M059J (cell line): ENCODE measurements at places on chromosomes 13 and 19.

GRCh38 chr13:91045351-91046034, 302.0 kb upstream of the MIR17HG start:
- DNase-seq, result no peak

DNA sequence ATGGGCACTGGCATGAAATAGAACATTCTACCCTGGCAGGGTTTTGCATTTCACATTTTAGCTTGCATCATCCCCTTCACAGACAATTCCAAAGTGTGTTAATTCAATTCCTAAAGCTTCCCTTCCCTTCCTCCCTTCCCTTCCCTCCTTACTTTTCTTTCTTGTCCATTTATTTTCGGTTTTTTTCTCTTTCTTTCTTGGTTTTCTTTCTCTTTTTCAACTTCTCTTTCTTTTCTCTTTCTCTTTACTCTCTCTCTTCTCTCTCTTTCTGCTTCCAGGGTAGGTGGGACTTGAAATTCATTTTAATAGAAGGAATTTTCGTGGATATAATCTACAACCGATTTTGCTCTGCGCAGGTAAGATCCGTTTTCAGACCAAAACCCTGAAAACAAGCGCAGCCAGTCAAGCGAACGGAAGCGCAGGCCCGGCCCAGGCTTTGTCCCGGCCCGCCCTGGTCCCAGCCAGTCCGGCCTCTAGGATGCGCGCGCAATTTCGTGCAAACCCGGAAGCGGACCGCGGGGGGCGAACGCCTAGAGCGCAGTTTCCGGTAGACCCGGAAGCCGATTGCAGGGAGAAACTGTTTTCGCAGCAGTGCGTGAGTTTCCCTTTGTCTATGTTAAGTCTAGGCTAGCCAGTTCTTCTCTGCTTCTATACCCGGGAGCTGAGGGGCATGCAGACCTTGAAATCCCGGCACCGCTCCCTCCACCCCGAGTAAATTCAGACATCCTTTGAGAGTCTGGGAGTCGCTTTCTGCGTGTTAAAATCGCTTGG, at the start of gene ZNF528:
TSS of gene ZNF528 (plus strand) at position 540 of the 771 bp plus-strand sequence. CDS start 4,165 bp downstream, outside the sequence.
- DNase-seq, result peak; percentile 94

DNA sequence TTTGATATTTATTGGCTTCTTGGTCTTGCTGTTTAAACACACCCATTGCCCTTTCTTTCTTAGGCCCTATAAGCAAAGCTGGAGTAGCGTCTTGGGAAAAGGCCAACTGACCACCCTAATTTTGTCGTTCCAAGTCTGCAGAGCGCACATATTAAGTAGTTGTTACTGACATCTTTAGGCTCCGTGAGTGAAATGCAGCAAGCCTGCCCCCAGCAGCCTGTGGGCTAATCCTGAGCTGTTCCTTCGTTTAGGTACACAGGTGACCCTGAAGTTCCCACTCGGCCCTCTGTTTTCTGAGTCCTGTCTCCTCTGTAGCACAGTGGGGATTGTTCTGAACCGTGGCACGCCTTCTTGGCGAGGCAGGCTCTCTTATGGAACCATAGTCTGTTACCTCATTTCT, 170.5 kb downstream of the STK24 start:
- DNase-seq, result no peak

DNA sequence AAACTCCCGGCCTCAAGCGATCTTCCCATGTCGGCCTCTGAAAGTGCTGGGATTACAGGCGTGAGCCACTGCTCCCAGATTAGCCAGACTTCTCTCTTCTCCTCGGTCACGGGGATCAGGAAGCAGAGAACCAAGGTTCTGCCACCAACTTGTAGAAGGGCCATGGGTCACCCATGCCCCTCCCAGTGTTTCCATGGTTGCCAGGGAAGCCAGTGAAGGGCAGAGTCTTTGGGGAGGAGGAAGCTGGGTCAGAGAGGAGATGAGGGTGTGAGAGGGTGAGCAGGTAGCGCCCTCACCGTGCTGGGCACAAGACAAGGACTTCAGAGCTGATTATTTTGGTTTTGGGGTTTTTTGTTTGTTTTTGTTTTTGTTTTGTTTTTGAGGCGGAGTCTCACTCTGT, 77.1 kb downstream of the GNG7 start:
- peak; percentile 46 for DNase-seq

DNA sequence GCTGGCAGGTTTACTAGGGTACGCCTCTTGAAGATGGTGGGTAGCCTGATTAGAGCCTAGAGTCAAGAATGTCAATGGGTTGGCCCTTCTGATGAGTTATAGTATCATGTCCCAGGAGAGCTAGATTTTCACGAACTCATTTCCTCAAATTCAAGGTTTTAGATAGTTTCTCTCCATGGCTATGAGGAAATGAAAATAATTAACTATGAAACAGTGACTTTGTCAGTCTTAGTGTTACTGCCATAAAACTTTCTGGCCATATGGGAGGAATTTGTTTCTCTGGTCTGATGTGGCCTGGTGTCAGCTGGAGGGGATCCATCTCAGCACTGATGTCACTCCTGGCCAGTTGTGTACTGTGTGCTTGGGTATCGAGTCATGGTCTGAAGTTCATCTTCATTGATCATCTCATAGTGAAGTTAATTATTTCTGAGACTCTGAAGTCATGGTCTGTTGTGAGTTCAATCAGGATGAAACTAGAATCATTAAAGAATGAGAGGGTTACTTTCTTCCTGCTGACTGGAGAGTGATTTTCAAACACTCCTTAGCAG, 49.4 kb upstream of the TNFSF11 start:
- DNase-seq, result peak; percentile 18

GRCh38 chr13:100131863-100132574, 43.1 kb downstream of the PCCA start:
- DNase-seq, result peak; percentile 93

DNA sequence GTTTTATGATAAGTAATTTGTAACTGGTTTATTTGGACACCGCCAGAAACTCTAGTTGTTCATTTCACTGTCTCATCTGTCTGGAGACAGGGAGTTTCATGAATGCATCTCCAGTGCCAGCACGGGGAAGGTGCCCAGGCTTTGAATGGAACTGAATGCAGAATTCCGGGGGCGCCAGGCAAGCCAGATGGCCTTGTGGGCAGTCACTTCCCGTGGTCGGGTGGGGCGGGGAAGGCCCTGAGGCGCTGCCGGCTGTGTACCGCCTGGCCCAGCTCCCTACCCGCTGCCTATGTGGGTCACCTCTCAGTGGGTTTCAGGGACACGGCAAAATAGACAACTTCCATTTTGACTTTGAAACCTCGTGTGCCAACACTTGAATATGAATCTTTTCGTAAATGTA, 28.8 kb upstream of the MCF2L start:
- no peak for DNase-seq

- no peak for DNase-seq
These were observed 108.6 kb downstream of the EFNB2 start for GRCh38 chr13:106426909-106427308.

DNA sequence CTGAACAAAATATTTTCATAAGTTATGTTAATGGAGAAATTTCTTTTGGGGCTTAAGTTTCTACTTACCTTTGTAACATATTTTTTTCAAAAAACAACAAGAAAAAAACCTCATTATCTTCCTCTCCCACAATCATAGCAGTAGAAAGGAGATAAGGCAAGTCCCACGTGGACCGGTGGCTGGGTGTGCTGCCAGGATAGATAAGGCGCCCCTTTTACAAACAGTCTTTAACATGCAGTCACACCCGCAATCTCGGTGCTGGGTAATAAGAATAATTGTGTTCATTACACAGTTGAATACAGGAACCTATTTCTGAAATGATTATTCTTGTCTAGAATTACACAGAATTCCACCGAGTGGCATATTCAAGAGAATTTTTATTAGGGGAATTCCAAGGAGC, 1202.3 kb downstream of the UQCRFS1 start:
- DNase-seq, result no peak

DNA sequence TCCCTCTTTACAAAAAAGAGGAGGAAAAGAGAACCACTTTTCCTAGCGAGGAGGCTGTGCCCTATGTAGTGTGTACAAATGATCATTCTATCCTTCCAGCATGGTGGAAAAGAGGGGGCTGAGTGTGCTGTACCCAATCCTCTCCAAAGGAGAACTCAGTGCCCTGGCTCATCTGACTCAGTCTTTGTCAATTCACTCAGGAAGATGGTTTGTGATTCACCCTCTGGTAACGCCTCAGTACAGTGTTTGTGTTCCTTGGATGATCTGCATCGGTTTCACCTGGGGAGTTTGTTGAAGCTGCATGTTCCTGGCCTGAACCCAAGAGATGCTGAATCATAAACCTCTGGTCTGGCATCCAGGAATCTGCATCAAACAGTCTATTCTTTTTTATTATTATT, 18.3 kb upstream of the ENOX1 start:
- peak; percentile 92 for DNase-seq

GRCh38 chr19:2973229-2973628, 4.1 kb upstream of the TLE6 start:
- DNase-seq, result no peak

- peak; percentile 17 for DNase-seq
These were observed 661.0 kb upstream of the MIR17HG start for GRCh38 chr13:90686442-90686841.

DNA sequence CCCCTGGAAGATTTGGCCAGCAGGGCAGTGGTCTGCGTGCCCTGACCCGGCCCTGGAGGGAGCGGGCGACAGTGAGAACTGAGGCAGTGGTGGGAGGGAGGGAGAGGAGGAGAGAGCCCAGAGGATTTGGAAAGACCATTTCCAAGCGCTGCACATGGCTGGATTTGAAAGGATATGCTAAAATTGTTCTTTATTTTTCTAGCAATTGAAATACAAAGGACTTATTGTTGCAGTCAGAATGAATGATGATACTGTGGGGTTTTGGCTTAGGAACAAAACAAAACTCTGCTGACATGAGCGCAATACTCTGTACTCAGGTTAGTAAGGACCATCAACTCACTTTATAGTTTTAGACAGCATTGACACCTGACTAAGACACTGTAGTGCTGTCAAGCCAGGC, 69.5 kb downstream of the TNFRSF19 start:
- no peak for DNase-seq

GRCh38 chr19:34314437-34315313, 50.3 kb upstream of the GPI start:
- no peak for DNase-seq

GRCh38 chr19:54517483-54517882, 14.9 kb downstream of the LAIR2 start:
- peak; percentile 75 for DNase-seq

DNA sequence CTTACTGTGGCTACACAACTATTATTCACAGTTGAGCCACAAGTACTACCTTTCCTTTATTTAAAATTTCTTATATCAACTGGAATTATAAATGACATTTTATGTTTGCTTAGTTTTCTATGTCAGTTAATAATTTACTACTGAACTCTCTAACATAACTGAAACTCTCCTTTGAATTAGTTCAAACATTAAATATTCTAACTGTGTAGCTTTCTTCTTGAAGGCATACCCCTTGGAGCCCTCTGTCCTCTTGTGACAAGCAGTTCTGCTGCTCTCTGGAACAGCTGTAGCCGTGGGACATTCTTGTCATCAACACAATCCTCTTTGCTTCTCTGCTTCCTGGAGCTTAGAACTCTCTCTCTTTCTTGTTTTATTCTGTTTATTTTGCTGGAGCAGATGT, 244.8 kb downstream of the NHLRC3 start:
- no peak for DNase-seq

DNA sequence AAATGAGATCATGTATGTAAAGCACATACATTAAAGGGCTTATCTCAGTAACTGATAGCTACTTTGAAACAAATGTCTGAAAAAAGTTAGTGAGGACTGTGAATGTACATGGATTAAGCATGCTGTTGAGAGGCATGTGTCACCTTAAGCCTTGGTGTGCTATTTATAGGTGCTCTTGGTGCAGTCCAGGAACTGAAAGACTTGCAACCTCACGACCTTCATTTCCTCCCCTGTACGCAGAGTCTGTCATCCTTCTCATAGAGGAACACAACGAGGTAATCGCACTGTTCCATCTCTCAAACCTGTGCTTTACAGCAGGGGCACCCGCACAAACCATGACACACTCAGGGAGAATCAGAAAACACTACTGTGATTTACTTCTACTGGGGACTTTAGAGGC, 65.6 kb downstream of the UFM1 start:
- DNase-seq, result peak; percentile 21

GRCh38 chr13:33349986-33350826, 64.7 kb upstream of the STARD13 start:
- DNase-seq, result peak; percentile 40

GRCh38 chr13:102648046-102648445, 46.8 kb downstream of the METTL21C start:
- no peak for DNase-seq

DNA sequence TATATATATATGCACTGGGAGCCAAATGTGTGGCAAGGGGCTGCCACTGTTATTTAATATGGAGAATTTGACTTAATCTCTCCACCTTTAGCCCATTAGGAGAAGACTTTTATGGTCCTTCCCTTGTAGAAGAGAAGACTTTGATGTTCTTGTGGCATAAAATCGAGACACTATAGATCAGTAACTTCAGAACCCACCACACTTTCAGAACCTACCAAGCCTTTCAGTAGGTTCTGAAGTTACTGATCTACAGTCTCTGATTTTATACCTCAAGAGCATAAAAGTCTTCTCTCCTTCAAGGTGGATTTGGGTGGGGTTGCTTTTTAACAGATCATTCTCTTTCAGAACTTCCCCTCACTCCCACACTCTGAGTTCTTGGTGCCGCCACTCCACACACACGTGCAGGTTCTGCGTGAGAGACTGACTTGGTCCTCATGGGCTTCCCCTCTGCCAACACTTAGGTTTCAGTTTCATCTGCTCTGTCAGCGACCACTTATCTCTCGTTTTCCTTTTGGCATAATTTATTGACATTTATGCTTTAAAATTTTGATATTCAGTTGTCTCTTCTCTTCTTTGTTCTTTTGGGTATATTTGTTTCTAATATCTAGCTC, 213.4 kb upstream of the PCDH17 start:
- DNase-seq, result no peak

DNA sequence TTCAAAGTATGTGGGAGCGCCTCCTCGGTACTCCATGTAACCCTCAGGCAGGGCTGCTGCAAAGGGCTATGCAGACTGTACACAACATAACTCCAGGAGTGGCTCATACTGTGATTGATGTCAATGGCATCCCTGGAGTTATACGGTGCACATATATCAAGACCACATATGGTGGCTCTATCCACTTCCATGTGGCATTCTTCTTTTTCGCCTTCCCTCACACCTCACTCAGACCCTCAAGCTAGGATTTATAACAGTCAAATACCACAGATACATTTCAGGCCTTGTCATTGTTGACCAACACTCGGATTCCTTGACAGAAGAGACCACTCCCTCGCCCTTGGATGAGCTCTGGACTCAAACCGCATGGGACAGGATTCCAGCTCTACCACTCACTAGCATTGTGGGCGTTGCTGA, 11.3 kb upstream of the UBL3 start:
- DNase-seq, result peak; percentile 91

DNA sequence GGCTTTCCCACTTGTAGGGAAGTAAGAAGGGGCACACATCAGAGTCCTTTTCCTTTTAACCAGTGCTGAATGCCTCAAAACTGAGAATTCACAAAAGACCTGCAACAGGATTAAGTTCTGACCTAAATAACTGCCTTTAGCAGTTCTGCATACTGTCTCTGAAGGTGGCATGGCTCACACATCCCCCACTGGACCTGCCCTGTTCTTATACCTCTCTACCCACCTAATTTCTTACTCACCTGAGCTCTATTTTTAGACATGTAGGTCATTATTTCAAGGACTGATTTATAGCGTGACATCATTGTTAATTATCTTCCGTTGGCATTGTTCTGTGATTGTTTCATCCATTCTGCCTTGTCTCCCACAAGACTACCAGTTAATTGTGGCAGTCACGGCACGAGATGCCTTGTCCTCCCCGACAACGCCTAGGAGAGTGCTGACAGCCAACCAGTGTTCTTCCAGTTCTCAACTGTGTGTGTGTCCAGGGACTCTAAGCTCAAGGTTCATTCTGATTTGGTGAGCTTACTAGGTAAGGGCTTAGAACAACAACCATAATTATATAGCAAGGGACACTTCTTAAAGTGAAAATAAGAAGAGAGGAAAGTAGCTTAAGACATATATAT, 27.1 kb upstream of the UBL3 start:
- DNase-seq, result no peak
